ENCODE measurements at places on chromosomes 2 and 18. TPM values are rescaled to one million over a fixed set of nuclear protein-coding genes. Genes with fewer than 3 reads are reported as not detected.

DNA sequence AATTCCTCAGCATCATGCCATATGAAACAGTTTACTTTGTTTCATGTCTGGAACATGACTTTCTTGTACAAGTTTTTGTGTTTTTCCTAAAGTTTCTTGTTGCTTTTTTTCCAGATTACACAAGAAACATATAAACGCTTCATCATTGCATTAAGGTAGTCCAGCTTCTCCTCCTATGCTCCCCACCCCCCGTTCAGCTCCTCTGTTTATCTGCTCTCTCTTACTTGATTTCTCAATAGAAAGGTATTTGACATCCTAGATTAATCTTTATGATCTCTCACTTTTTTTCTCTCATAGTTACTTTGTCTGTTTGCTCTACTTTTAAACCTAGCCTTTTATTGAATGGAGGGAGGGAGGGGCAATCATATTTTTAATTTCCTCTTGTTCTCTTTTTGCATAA is 25.4 kb downstream of the SLC40A1 start:
- H3K4me3 ChIP-seq: no peak overlapping the region
- H3K27me3 ChIP-seq: no peaks in the 10 kb centered on the region
- no peak for DNase-seq
- peaks cover 22% of the 10 kb centered on the region for H3K4me1 ChIP-seq
- H3K36me3 ChIP-seq: peaks cover 2% of the 10 kb centered on the region

Gene CHPF
- 49.1 TPM for total RNA-seq

- H3K4me3 ChIP-seq: peak overlapping the region; percentile 79
- peak; percentile 42 for DNase-seq
- peaks cover 8% of the 10 kb centered on the region for H3K27me3 ChIP-seq
- H3K27ac ChIP-seq: peak overlapping the region; percentile 98
- peaks cover 9% of the 10 kb centered on the region for H3K36me3 ChIP-seq
These were observed 868 bp upstream of the PKDCC start for GRCh38 chr2:42046819-42047487.

DNA sequence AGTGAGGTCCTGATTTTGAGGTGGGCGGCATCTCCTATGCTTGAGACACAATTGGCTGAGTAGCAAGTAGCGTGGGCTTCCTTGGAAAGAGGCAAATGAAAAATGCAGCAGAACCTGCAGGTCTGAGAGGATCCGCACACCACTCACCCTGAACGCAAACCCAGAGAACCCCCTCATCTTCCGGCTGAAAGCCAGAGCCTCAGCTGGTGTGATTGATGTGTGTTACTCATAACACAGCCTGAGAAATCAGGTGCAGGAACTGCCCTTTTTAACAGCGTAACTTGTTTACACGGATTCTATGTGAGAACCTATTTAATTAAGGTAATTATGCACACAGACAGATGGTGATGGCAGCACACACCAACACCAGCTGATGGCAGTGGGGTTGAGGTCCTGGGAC is 123.4 kb downstream of the MRO start:
- no peak overlapping the region for H3K27ac ChIP-seq
- no peaks in the 10 kb centered on the region for H3K36me3 ChIP-seq
- H3K4me3 ChIP-seq: no peak overlapping the region
- DNase-seq: no peak

Gene LYPD6B
- total RNA-seq: 140 TPM

Gene SPP2
- total RNA-seq: not detected

Gene C2orf76
- total RNA-seq: 8.4 TPM

Gene TTC27
- total RNA-seq: 20.5 TPM

Gene TUBA3E
- total RNA-seq: not detected

DNA sequence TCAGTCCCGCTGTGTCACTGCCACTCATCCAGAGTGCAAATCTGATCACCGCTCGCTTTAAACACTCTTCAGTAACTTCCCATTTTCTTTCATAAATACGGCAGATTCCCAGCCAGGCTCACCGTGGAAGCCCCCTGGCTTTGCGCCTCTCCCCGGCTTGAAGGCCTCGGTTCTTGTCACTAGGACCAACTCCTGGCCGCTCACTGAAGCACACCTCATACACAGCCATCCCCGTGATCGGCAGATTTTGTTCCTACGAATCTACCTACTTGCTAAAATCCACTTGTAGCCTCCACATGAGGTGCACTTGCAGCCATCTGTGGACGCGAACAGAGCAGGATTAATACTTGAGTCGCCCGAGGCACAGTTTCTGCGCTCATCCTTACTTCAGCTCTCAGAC is 462.4 kb upstream of the MYT1L start:
- no peak for DNase-seq
- H3K36me3 ChIP-seq: no peaks in the 10 kb centered on the region
- H3K27me3 ChIP-seq: peaks cover 12% of the 10 kb centered on the region
- H3K4me1 ChIP-seq: no peaks in the 10 kb centered on the region

DNA sequence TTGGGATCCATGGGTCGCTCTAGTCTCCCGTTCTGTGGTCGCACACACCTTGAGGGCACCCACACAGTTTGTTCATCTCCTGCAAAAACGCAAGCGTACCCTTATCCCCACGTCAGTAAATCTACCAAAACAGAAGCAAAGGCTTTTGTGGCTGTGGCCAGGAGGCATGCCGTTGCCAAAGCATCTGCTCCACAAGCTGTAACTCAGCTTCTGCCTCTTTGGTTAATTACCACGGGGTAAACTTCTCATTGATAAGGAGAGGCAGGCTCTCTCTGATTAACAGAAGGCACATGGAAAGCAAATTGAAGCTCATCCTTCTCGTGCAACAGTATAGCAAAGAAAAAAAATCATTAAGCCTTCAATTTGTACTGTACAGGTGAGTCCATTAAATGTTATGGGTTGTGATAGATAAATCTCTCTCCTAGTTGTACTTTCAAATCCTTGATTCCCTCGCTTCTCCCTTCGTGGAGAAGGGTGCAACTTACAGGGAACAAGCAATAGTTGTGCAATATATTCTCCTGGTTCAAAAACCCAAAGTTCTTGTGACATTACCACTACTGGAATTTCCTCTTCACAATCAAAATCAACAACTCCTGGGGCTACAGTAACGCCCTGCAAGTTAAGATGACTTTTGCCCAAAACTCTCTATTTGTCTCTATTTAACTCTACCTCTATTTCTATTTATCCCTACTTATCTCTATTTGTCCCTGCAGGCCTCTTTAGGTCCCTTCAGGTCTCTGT is 10.3 kb downstream of the PECR start:
- H3K4me3 ChIP-seq: no peak overlapping the region
- no peaks in the 10 kb centered on the region for H3K27me3 ChIP-seq
- DNase-seq: no peak

Gene ACKR3
- total RNA-seq: 18.8 TPM

Gene FEV
- total RNA-seq: 15.6 TPM

Gene GPR55
- total RNA-seq: not detected

DNA sequence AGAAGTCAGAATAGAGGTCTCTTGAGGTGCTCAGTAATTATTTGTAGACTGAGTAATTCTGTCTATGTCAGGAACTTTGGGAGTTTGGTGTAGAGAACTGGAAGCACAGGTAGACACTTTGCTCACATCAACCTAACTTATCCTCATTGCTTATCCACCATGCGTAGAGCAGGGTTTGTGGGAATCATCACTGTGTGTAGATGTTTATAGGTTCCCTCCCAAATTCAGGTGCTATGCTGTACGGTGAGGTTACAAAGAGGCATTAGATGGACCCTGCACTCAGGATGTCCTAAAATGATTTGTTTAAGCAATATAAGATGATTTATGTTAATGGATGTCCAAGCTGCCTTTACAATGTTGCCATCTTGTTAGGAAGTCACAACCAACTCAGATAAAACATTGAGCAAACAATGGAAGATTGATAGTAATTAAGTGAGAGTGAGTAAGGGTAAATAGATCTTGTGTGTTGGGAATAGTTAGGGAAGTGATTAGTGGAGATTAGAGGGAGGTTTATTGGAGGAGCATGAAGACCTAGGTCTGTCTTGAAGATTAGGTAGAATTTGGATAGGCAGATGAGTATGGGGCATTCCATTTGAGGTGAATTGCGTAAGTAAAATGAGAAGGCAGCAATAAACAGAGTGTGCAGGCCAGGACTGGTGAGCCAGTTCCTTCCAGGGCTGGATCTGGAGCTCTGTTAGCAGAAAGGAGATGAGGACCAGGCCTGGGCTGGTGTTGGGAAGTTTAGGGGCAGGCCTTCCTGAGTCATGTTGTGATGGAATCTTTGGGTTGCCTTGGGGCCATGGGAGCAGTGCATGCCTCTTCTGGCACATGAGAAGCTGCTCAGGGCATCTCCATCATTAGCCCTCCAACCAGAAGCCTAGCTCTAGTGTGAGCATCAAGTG is 12.1 kb downstream of the EPAS1 start:
- DNase-seq: no peak
- H3K4me3 ChIP-seq: no peak overlapping the region
- H3K36me3 ChIP-seq: peaks cover 2% of the 10 kb centered on the region
- H3K4me1 ChIP-seq: peaks cover 43% of the 10 kb centered on the region
- peaks cover 15% of the 10 kb centered on the region for H3K27me3 ChIP-seq

DNA sequence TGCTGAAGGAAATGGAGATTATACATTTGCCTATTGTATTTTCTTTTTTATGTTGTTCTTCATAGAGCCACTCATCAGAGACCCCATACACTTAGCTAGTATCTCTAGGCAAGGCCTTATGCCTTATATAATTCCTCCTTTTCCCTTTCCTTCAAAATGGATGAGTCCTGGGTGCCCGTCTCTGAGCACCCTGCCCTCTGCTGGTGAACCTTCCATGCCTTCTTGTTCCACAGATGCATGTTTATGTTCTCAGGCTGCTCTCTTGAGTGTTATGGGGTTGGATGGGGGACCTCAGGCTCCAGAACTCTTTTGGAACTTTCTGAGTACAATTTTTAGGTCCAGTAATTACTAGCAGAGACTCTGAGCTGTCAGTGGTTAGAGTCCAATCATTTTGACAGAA is 368.6 kb upstream of the SPRED2 start:
- H3K4me1 ChIP-seq: no peaks in the 10 kb centered on the region
- H3K4me3 ChIP-seq: no peak overlapping the region
- no peaks in the 10 kb centered on the region for H3K27me3 ChIP-seq
- H3K36me3 ChIP-seq: no peaks in the 10 kb centered on the region

Gene DSC3
- total RNA-seq: 1.2 TPM

- no peak for DNase-seq
- peaks cover 9% of the 10 kb centered on the region for H3K4me1 ChIP-seq
- no peaks in the 10 kb centered on the region for H3K27me3 ChIP-seq
These were observed 50.2 kb downstream of the SKA1 start for GRCh38 chr18:50424877-50425690.

Gene HOXD11
- not detected for total RNA-seq

GRCh38 chr2:181275643-181276070 is 181.5 kb upstream of the ITGA4 start:
- no peaks in the 10 kb centered on the region for H3K36me3 ChIP-seq
- no peak overlapping the region for H3K4me3 ChIP-seq
- no peaks in the 10 kb centered on the region for H3K27me3 ChIP-seq
- H3K4me1 ChIP-seq: peaks cover 5% of the 10 kb centered on the region
- no peak for DNase-seq

GRCh38 chr2:168207851-168208250 is 39.5 kb downstream of the STK39 start:
- no peak for DNase-seq
- no peaks in the 10 kb centered on the region for H3K27me3 ChIP-seq
- peaks cover 25% of the 10 kb centered on the region for H3K36me3 ChIP-seq
- H3K4me3 ChIP-seq: no peak overlapping the region
- no peak overlapping the region for H3K27ac ChIP-seq

DNA sequence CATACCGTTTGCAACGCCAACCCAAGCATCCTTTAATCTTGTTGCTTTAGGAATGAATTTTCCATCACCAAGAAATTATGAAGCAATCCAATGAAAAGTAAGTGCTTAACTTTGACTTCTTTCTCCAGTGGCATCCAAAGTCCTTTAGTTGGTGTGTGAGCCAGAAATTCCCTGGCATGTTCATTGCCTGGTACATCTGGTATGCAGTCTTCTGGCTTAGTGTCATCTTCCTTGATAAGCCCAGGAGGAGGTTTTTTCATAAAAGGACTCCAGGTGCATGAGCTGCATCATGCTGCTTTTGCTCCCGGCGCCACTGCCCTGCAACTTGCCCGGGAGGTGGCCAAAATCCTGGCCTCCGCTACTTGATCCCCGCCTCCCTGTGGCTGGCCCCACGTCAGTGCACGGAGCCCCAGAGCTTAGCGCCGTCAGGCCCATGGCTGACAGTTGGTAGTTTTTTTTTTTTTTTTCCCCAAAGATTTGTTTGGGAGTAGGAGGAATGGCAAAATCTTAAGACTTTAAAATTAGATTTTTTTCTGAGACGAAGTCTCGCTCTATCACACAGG is 58.7 kb downstream of the PUM2 start:
- H3K4me1 ChIP-seq: peaks cover 12% of the 10 kb centered on the region
- no peak overlapping the region for H3K4me3 ChIP-seq
- DNase-seq: no peak
- peaks cover 19% of the 10 kb centered on the region for H3K36me3 ChIP-seq
- peak overlapping the region; percentile 91 for H3K27ac ChIP-seq
- no peaks in the 10 kb centered on the region for H3K27me3 ChIP-seq

DNA sequence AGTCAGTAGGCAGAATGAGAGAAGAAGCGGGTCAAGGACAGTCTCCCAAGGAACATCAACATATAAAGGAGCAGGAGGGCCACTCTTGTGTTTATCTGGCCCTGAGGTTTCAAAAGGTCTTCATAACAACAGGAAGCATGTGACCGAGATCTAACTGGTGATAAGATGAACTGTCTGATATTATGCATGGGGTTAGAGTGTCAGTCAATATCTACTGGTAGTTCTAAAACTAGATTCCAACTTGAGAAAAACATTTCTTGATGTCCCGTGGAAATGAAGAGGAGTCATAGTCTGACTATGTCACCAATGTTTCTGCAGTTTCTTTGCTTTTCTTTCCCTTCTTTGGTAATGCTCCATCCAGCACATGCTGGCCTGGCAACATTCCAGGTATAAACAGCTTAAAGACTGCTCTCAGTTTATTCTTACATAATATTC is 77.5 kb upstream of the ITPRID2 start:
- no peak overlapping the region for H3K4me3 ChIP-seq
- H3K27me3 ChIP-seq: no peaks in the 10 kb centered on the region
- no peaks in the 10 kb centered on the region for H3K36me3 ChIP-seq
- H3K4me1 ChIP-seq: peaks cover 15% of the 10 kb centered on the region
- no peak overlapping the region for H3K27ac ChIP-seq
- no peak for DNase-seq
